ENCODE measurements at places on chromosomes 13 and 19.

GRCh38 chr13:39052944-39053343, 14.7 kb downstream of the NHLRC3 start:
- DNase-seq = no peak

DNA sequence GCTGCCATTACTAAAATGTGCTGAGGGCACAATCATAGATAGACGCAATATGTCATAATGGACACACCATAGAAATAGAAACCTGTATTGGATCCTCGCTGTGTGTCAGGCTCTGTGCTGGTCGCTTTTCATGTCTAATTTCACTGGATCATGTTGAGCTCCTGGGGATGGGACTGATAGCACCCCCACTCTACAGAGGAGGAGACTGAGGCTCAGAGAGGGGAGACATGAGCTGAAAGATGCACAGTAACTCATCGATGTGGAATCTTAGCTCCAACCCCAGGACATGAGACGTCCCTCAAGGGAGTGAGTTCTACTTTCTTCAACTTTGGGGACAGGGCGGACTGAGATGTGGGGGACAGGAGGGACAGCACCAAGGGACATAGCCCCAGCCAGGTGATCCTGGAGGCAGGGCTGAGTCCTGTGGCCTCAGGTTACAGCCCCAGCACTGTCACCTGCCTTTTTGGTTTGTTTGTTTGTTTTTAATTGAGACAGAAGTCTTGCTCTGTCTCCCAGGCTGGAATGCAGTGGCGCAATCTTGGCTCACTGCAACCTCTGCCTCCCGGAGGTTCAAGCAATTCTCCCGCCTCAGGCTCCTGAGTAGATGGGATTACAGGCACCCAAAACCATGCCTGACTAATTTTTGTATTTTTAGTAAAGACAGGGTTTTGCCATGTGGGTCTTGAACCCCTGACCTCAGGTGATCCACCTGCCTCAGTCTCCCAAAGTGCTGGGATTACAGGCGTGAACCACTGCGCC, 6.6 kb upstream of the GIPC1 start:
- no peak for DNase-seq

- DNase-seq = peak; percentile 14
These were observed 1.3 kb downstream of the FARP1 start for GRCh38 chr13:98144027-98144741.

DNA sequence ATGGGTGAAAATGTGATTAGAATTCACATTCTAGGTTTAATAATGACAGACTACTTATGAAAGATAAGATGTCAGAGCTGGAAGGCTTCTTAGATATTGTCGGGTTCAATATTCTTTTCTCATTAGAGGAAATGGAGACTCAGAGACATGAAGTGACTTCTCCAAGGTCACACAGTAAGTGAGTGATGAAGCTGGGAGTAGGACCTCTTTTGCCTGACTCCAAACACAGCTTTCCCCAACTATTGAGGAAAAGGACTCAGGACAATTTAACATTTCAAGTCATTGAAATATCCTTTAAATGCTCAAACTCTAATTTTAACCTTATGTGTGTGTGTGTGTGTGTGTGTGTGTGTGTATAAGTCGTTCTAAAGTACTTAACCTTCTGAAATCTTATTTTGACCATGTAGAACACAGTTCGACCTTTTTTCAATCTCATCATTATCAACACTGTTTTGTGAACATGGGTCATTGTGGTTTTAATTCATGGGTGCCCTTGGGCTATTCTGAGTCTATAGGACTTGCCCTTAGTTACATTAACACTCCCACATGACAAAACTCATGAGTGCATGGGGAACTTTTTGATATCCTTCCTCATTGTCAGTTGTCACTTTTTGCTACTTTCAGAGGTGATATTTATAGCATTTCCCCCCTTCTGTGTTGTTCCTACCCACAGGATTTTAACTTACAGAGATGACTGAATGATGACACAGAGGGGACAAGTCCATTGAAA, 53.0 kb downstream of the LRCH1 start:
- DNase-seq = no peak

- no peak for DNase-seq
These were observed 8.6 kb downstream of the ZNF544 start for GRCh38 chr19:58237324-58237723.

DNA sequence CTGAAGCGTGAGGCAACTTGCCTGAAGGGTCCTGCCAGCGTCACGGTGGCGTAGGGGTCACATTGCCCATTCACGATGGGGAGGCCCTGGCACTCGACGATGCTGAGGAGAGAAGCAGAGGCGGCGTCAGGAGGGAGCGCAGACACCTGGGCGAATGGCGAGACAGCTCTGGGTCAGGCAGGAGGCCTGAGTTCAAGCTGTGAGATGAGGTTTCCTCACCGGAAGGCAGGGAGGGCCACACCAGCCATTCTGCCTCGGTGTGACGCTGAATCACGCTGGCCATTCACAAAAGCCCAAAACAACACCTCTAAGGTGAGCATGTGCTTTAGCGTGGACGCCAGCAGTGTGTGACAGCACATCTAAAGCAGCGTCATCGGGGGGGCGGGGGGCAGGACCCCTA, 54.0 kb upstream of the C13orf46 start:
- no peak for DNase-seq

DNA sequence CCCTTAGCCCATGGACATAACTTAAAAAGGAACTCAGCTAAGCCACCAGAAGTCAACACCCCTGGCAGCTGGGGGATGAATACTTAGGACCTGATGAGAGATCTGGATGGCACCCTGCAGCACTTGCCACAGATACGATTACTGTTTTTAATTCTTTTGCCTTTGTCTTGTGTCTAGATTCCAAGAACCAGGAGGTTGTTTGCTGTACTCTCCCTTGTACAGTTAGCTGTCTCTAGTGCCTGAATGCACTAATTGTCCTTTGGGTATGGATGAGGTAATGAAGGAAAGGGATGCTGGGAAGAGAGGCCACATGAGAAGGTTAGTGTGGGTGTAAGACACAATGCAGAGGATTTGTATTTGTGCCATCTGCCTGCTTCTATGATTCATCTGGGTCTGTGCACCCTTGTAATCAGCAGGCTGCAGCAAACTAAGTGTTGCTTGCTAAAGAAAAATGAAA, 385.8 kb downstream of the KCNRG start:
- no peak for DNase-seq

- no peak for DNase-seq
These were observed 726 bp upstream of the PEPD start for GRCh38 chr19:33522371-33522662.

DNA sequence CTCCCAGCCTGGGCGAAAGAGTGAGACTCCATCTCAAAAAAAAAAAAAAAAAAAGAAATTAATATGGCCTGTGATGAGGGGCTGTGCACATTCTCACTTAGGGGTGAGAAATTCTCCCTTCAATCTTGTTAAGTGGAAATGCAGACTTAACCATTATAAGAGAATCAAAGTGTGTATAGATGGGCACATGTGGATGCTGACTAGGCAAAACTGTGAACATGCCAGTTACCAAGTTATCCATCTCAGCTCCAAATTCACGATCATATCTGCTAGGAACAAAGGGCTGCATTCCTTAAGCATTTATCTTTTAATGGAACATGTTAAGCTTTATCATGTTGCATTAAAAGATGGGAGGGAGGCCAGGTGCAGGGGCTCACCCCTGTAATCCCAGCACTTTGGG, 4.3 kb downstream of the ZNF560 start:
- no peak for DNase-seq

GRCh38 chr13:59201841-59202240, 961.9 kb downstream of the DIAPH3 start:
- DNase-seq = no peak

DNA sequence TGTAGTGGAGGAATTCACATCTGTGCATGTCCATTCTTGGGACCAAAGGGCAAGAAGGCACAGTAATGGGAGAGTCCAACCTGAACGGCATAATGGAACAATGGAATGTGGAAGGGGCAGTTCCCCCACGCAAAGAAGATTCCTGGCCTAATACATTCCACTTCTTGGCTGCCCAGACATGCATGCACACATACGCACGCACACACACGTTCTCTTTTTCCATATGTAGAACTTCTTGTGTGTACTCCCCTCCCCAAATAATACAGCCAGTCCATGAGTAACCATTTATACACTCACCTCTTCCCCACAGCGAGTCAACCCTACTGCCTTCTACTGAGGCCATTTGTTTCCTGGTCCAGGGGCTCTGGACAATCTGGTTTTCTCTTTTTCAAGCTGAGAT, 6.0 kb upstream of the STK24 start:
- no peak for DNase-seq

GRCh38 chr19:6576869-6577475, 14.0 kb downstream of the CD70 start:
- DNase-seq = no peak

DNA sequence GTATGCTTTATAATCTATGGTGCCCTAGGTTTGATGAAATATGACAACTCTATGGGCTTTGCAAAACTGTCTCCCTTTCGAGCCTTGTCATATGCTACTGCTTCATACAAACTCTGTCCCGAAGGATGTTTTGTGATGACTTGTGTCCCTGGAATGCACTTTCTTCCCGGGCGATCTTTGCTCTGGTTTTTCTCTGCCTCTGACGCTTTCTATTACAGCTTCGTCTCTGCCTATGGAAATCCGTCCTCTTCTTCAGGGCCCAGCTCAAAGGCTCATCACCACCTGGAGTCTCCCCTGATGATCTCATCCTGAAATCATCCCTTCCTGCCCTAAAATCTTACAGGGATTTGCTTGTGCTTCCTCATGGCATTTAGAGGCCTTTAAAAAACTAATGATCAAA, 191.5 kb upstream of the KL start:
- DNase-seq = no peak

Data from heart right ventricle (tissue), 16 donors.